Mucosa of gallbladder (tissue), 1 donor: ENCODE measurements at places on chromosomes 16 and 17.

- peak; percentile 48 for DNase-seq
Observed at GRCh38 chr17:67602974-67603373, 114.8 kb upstream of the NOL11 start.

GRCh38 chr16:54431997-54432896, 145.7 kb upstream of the IRX3 start:
- no peak for DNase-seq

- no peak for DNase-seq
Observed at GRCh38 chr16:50334106-50334975, 34.4 kb downstream of the BRD7 start.

DNA sequence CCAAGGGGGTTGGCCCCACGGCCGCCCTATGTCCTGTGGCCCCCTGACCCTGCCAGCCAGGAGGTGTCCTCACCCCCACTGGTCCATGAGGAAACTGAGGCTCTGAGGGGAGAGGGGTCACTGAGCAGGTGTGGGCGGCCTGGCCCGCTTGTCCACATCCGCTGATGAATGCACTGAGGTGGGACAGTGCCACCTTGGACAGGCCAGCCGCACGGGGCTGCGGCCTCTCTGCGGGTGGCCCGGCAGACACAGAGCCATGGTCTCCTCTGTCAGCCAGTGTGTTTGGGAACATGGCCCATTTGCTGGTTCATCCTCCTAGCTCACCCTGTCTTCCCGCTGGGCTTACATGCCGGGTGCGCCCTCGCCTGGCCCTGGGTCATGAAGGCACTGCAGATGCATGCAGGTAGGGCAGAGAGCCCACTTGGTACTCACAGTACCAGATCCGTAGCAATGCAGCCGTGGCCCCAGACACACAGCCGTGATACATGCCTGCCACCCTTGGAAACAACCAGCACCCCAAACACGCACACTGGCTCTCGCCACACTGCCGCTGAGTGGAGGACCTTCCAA, 93.9 kb downstream of the ENGASE start:
- no peak for DNase-seq

DNA sequence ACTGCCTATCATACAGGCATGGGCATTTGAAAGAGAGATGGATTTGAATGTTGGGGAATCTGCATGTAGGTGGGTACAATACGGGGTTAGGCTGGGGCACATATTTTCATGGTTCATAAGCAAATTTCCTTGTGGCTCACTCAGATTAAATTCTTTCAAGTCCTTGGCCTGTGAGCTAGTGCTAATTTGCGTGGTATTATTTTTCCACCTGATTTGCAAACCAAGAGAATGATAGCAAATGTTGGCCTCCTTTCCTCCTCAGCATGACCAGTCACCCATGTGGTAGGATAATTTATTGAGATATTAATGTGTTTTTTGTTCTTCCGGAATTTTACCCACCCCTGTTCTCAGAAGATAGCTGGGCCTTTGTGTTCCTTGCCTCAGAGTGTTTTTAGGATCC, 22.9 kb downstream of the FAM20A start:
- DNase-seq, result no peak

GRCh38 chr17:30263552-30264333, 28.0 kb downstream of the BLMH start:
- DNase-seq, result no peak
